G401 (cell line): ENCODE measurements at places on chromosomes 6 and 20.

- no peak for DNase-seq
Measured at GRCh38 chr6:16302721-16303552, 64.5 kb downstream of the GMPR start.

DNA sequence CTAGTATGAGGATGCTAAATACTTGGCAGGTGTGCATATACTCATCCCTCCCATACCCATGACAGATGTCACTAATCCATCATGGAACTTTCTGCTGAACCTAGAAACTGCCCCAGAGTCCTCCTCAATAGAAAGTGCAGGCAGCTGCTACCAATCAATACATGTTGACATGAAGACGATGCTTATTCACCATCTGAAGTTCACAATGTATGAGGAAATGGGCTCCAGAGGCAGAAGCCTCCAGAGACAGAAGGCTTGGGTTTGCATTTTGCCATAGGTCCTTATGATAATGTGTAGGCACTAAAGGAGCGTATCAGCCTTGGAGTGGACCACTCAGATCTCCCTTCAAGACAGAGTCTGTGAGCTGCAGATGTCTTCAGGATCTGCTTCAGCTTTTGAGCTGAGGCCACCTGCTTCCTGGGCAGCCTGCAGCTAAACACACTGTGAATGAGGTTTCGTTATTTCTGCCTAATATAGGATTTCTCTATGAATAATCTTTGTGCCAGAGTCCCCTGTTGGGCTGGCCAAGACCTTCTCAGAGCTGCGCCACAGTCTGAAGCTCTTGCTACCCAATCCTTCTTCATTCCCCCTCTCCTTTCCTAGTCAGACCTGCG lies 7.5 kb upstream of the KIAA1755 start:
- no peak for DNase-seq

DNA sequence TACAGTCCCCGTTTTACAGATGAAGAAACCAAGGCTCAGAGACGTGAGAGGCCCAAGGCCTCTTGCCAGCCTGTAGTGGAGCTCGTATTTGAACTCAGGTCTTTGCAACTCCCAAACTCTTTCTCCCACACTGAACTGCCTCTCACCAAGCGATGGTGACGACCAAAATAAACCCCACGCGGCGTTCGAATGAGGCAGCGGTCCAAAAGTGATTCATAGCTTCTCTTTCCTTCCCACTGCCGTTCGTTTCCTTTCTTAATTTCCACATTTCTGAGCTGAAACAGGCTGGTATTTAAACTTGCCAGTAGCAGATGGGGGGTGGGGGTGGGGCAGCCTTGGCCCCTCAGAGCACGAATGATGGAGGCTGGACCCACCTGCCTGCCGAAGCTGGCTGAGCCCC lies 252.9 kb upstream of the KCNG1 start:
- peak; percentile 46 for DNase-seq

- DNase-seq, result no peak
Measured at GRCh38 chr6:111730864-111731263, 125.2 kb upstream of the TRAF3IP2 start.

GRCh38 chr6:110944681-110945151 lies 13.8 kb upstream of the GTF3C6 start:
- DNase-seq, result no peak

- no peak for DNase-seq
Measured at GRCh38 chr20:63347081-63347741, 13.9 kb downstream of the CHRNA4 start.

DNA sequence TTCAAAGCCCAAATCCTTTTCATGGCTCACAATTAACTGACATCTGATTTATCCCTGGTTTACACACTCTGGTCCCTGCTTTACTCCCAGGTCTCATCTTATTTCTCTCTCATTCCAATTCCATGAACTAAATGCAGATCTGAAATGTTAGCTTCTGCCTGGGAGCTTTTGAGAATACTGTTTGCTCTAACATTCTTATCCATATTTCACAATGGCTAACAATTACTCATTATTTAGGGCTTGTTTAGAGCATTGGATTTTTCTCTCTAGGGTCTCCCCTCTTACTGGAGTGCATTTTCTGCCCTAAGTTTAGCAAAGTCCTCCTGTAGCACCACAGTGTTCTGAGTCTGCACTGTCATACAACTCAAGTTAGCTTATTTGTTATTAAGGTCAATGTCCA lies 121.5 kb upstream of the HCRTR2 start:
- no peak for DNase-seq
